A172 (cell line): ENCODE measurements at places on chromosomes 1 and 21.

DNA sequence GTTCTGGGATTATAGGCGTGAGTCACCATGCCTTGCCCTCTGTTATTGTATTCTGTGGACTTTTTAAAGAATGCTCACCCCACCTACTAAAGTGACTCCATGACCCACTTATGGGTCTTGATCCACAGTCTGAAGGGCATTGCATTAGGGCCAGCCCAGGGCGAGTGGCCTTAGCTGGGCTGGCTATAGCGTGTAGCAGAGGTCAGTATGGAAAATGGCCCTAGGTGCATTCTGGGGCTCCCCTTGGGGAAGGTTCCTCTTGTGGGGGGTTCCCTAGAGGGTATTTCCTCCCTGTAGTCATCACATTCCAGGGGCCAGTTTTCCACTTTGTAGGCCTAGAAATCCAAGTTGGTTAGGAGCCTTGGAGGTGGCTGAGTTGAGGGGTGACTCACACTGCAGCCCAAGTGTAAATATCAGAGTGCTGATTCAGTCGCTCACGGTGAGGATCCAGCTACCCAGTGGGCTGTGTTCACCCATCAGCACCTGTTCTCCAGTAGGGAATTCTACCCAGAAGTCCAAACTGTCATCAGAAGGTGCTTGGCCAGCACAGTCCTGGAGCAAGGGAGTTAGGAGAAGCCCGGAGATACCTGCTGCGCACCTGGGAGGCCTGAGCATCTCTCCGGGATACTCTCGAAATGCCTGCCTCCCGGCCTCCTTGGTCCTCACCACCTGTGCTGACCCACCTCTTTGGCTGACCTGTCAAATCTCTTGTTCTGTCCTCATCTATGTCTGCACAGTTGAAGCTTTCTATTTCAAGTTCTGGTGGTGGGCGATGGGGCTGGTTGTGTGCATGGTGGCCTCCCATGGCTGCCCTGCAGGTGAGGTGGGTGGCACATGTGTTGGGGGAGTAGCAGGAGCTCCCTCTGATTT is 52.2 kb downstream of the NENF start:
- peak; percentile 98 for DNase-seq

DNA sequence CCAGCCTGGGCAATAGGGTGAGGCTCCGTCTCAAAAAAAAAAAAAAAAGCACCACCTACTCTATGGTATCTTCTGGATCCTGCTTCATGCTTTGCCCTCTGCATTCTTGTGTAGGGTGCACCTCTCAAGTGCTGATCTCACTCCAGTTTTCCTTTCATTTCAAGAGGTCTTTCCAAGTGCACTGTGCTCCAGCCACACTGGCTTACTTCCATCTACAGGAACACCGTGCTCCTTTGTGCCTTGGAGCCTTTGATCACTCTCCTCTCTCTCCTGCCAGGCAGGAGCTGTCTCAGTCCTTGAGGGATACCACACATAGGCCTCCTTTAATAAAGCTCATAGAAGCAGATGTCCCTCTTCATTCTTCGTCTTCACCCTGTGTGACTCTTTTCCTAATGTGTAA is 55.4 kb upstream of the GREM2 start:
- DNase-seq, result no peak

DNA sequence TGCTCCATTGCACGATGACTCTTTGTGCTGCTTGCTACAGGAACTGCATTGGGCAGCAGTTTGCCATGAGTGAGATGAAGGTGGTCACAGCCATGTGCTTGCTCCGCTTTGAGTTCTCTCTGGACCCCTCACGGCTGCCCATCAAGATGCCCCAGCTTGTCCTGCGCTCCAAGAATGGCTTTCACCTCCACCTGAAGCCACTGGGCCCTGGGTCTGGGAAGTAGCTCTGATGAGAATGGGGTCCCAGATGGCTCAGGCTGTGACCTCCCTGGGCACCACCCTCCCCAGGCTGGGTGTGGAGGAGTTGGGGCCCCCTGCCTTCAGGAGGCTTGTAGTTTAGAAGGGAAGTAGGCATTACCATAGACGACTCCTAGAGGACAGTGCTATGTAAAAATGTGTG is 19.7 kb downstream of the CYP4B1 start:
- DNase-seq, result no peak

- no peak for DNase-seq
Measured at GRCh38 chr1:12150456-12151200, 16.2 kb upstream of the TNFRSF1B start.

DNA sequence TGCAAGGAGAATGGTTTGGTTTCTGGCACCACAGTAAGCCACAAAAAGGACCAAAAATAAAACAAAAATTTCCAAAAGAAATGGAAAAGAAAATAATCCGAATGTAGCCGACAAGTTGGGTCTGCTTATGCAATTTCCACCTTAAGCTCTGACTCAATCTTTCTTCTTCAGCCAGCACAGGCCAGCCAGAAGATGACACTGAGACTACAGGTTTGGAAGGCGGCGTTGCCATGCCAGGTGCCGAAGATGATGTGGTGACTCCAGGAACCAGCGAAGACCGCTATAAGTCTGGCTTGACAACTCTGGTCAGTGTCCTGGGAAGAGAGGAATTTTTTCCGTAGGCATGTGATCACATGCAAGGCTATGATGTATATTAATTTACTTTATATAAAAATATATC is 23.4 kb downstream of the PDPN start:
- no peak for DNase-seq

DNA sequence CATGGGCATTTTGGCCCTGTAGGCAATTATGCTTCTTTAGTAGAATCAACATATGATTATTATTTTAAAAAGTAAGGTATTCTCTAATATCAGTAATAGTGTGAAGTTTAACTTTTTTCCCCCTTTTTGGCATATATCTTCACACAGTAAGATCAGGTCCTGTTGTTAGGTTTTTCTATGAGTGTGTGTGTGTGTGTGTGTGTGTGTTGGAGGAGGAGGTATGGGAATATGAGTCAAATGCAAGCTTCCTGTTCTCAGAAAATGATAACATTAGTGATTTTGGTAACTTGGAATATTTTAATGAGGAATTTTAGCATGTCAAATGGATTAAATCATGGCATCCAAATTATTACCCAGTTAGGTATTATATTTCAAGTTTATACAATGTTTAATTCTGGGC is 65.8 kb upstream of the BCL10 start:
- DNase-seq, result no peak

GRCh38 chr21:41560661-41561158 is 52.8 kb upstream of the TMPRSS2 start:
- no peak for DNase-seq

GRCh38 chr1:175155936-175156335 is 36.6 kb downstream of the KIAA0040 start:
- no peak for DNase-seq

GRCh38 chr21:40936771-40937261 is 89.9 kb upstream of the DSCAM start:
- DNase-seq, result peak; percentile 6

DNA sequence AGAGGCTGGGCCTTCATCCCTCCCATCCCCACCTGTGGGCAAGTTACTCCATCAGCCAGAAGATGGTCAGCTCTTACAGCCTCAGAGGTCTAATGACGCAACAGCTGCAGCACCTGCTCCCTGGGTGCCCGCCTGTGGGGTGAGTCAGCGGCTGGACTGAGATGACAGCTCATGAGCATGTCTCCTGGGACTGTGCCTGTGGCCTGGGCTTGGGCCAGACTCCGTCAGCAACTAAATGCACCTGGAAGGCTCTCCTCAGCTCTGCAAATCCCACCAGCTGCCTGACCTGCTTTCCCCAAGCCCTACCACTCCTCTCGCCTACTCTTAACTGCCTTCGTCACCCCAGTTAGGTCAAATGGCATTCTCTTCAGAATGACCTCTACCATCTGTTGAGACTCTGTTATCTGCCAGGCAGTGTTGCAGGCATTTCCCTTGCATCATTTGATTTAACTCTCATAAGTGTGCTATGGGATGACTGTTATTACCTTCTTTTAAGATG is 47.7 kb downstream of the ETS2 start:
- DNase-seq, result peak; percentile 99

DNA sequence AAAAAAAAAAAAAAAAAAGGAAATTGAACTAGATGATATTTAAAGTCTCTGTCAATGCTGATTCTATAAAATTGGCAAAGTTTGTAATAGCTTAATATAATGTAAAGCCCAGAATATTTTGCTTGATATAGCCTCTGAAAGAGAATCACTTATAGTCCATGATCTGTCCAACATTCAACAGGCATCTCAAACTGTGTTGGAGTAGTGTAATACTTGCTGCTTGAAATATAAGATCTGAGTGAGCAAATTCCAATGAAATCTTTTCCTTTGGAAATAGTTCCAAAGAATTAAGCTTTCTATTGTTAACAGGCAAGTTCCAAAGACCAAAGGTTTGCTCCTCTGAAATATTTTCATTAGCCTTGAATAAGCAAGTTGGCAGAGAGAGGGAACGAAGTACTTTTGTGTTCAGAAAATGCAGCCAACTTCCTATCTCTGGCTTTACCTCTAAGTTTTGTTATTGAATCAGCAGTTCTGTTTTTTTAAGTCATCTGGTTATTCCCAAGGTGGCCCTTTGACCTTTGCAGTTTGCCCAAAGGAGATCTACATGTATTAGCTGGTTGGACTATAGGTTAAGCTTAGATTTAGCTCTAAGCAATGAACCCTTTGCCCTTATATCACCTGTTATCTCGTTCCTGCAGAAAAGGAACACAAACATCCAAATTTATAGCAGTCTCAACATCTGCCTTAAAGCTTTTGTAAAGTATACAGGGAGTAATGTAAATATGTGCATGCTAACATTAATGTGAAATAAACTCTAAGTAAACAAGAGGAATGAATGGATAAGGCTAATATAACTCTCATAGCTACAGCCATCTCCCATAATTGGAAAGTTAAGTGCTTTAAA is 24.4 kb upstream of the CEP350 start:
- no peak for DNase-seq

- no peak for DNase-seq
Measured at GRCh38 chr21:28592205-28592865, 400.3 kb downstream of the LTN1 start.

DNA sequence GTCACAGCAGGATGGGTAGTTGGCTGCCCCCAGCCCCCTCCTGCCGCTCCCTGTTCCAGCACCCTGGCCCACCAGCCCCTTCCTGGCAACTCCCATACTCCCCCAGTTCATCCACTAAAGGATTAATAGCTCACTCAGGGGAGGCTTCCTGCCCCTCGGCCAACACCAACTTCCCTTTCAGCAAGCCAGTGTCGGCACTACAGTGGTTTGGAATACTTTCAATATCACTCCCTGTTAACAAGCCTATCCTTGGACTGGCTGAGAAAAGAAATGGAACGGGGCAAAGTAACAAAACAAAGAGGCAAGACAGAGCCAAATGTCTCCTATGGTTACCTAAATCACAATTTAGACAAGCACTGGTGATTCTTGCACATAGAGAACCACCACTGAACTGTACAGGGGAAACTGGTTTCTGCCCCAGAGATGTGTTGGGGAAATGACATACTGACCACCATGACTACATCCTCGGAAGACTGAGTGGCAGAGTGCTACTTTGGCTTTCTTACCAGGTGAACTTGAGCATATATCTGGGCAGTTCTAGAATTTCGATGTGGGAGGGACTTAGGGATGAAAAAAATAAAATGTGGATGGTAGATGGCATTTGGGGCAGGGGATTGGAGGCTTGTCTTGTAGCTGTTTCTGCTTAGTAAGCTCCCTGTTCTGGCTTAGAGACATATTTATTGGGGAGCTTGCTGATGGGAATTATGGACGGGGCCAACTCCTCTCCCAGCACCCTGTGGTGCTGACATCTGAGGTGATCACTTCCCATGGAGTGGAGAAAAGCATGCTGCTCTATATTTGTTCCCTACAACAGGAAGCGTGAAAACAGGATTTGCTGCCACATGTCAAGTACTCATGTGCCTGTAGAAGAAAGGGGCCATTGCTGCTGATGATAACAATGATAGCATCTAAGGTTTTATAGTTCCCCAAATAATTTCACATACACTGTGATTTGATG is 7.1 kb upstream of the CAPN2 start:
- peak; percentile 70 for DNase-seq

- peak; percentile 58 for DNase-seq
Measured at GRCh38 chr1:39919545-39919944, 17.8 kb upstream of the MYCL start.

DNA sequence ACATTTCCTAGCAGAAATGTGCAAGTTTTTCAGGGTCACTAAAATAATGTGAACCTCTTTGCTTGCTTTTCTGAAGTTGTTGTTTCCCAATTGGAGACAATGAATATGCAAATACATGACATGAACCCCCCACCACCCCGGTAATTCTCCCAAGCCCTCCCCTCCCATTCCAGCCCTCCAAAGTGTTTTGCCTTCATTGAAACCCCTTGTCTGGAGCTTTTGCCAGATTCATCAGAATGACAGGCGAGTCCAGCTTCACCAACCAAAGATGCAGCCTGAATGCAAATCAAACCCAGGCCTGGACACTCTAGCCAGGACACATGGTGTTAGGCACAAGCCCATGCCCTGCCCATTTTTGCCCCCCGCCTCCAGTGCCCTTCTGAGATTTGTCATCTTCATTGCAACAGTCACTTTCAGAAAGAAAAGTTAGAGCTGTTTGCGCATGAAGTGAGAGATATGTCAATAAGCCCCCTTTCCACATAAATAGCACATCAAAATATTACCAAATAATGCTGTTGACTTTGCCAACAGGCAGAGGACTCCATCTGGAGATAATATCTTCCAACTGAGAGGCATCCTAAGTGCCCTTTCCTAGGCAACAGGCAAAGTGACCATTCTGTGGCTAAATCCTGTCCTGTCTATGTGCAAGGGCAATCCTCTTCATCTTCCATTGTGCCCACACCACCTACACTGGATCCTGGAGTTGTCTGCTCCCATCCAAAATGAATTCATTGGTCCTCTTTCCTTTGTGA is 145.6 kb upstream of the NFIA start:
- DNase-seq, result no peak

- peak; percentile 71 for DNase-seq
Measured at GRCh38 chr1:209835782-209836298, 8.1 kb downstream of the UTP25 start.

DNA sequence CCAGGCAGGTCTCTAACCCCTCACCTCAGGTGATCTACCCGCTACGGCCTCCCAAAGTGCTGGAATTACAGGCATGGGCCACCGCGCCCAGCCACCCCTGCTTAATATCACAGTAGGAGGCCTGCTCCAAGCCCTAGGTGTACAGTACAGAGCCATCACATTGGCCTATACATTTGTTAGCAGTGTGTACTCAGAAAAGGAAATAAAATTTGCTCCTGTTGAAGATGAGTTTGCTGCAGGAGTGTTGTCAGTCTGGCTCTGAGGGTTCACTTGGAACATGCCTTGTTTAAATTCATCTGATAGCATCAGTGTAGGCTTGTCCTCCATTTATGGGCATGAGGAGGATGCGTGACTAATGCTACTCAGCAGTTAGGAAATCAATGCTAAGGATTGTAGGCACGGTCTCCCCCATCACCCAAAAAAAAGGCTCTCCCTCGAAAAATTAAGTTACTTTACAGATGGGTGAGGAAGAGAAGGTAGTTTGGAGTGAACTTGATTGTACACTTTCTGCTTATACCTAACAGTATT is 4.6 kb upstream of the ENAH start:
- peak; percentile 84 for DNase-seq

GRCh38 chr1:223811634-223812101 is 34.1 kb downstream of the TP53BP2 start:
- peak; percentile 56 for DNase-seq

DNA sequence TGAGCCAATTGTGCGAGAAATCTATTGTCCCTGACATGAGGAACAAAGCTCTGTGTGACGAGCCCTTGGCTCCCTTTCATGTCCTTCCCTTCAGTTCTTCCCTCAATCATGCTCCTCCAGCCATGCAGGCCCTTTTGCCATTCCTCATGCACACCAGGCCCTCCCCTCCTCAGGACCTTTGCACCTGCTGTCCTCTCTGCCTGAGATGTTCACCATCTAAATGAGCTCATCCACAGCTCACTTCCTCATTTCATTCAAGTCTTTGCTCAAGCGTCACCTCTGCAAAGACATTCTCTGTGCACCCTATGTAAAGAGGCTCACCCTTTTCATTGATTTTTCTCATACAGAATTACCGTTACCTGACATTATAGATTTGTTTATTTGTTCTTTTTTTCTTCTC is 43.7 kb downstream of the C8B start:
- DNase-seq, result no peak
